ENCODE measurements at places on chromosomes 11 and 22.

DNA sequence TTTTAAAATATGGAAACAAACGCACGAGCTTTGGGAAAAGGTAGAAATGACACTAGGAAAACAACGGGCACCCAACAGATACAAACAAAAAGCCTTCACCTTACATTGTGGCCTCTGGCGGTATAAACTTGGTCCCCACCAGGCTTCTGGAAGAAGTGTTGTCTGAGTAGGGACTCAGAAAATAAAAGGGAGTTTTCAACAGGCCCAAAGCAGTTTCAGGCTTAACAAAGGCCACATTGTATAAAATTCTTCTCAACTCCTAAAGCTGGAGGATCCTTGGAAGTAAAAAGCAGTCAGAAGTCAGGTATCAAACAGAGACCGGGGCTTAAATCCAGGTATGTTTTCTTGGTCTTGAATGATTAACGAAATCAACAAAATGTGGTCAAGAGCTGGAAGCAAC, 61.0 kb downstream of the LARGE1 start:
- DNase-seq: no peak

GRCh38 chr11:35355102-35355749, 64.1 kb downstream of the SLC1A2 start:
- DNase-seq: no peak

DNA sequence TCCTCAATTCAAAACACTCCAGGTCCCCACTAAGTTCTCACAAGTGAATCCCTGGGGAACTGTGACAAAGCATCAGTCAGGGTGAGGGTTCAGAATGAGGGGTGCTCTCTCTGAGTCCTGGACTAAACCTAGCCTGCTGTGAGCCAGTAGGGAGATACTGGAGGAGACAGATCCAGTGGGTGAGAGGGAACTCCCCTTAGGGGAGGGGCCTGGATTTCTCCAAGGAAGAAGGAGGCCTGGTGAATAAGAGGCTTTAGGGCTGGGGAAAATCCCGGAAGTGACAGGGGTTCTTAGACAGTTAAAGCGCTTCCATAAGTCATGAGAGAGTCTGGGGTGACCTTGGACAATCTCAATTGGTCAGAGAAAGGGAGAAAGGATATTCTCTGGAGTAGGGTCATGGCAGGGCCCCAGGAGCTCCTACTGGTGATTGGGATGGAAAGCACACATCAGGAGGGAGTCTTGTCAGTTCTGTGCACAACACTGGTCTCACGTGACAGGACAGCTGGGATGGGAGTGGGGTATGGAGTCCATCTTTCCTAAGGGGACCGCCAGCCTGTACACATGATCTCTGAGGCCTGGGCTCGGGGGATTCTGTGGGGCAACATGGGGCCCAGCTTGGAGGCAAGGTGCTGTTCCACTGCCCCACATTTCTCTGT, 1.5 kb downstream of the TBC1D10A start:
- DNase-seq: no peak

- no peak for DNase-seq
These were observed 56.1 kb downstream of the AASDHPPT start for GRCh38 chr11:106133529-106133928.

GRCh38 chr22:20407829-20408228, 13.9 kb downstream of the ZNF74 start:
- no peak for DNase-seq
